Mucosa of descending colon (tissue), 3 donors: ENCODE measurements at places on chromosomes 11 and 22. TPM values are rescaled to one million over a fixed set of nuclear protein-coding genes. Genes with fewer than 3 reads are reported as not detected.

SLC6A5 gene
- total RNA-seq = not detected

SCUBE2 gene
- 8.7 TPM for total RNA-seq

PAX6 gene
- 0.63 TPM for total RNA-seq

CACNA1I gene
- 0.19 TPM for total RNA-seq

TTC36 gene
- 1.3 TPM for total RNA-seq

CHST1 gene
- total RNA-seq = 1.4 TPM

GRAP2 gene
- 5.5 TPM for total RNA-seq

KCNA4 gene
- not detected for total RNA-seq

NUP160 gene
- total RNA-seq = 28.4 TPM

RIN1 gene
- 9.5 TPM for total RNA-seq

SEC14L2 gene
- total RNA-seq = 0.67 TPM

KIAA0930 gene
- 37.7 TPM for total RNA-seq

DLG2 gene
- 11.1 TPM for total RNA-seq

RASD2 gene
- total RNA-seq = 19.2 TPM

OR56B1 gene
- total RNA-seq = not detected

ANO9 gene
- 131 TPM for total RNA-seq

FADD gene
- 26.9 TPM for total RNA-seq

OR6Q1 gene
- not detected for total RNA-seq

UQCC3 gene
- total RNA-seq = 12.1 TPM

NXPE1 gene
- total RNA-seq = 139 TPM

OR6T1 gene
- total RNA-seq = not detected

RBMXL2 gene
- 0.20 TPM for total RNA-seq

CBLIF gene
- not detected for total RNA-seq

PGA5 gene
- total RNA-seq = 0.41 TPM

CFAP300 gene
- total RNA-seq = 2.0 TPM

HOATZ gene
- total RNA-seq = not detected

SAA4 gene
- total RNA-seq = not detected

APOA5 gene
- not detected for total RNA-seq
